AG09309 (cell line): ENCODE measurements at places on chromosomes 6 and 20.

- DNase-seq: no peak
These were observed 733.6 kb upstream of the MAN1A1 start for GRCh38 chr6:120083186-120083585.

- no peak for DNase-seq
These were observed 116.6 kb downstream of the ADAT2 start for GRCh38 chr6:143333749-143334520.

- no peak for DNase-seq
These were observed 88.3 kb downstream of the CD24 start for GRCh38 chr6:106886081-106886843.

DNA sequence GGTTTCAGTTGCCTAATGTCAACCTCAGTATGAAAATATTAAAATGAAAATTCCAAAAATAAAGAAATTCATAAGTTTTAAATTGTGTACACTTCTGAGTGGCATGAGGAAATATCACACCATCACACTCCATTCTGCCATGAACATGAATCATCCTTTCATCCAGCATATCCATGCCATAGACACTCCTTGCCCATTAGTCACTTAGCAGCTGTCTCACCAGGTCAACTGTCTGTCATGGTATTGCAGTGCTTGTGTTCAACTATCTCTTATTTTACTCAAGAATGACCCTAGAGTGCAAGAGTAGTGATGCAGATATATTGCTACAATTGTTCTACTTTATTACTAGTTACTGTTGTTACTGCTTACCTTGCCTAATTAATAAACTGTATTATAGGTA lies 712.4 kb downstream of the EPHA7 start:
- DNase-seq: no peak

GRCh38 chr6:134247844-134248580 lies 69.9 kb downstream of the SGK1 start:
- no peak for DNase-seq

DNA sequence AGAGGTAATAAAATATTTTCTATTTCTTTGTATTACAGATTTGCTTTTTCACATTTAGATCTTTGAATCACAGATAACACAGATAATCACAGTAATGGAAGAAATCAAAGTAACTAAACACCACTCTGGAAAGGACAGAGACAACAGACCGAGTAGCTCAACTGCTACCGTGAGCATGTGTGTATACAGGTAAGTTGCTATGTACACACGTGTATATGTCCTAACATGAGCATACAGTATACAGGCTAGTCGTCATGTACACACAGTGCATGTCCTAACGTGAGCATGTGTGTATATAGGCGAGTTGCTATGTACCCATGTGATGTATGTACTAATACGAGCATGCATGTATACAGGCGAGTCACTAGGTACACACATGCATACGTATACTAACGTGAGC lies 379.0 kb downstream of the THBS2 start:
- DNase-seq: no peak

GRCh38 chr20:57650266-57650665 lies 30.0 kb upstream of the ZBP1 start:
- no peak for DNase-seq

GRCh38 chr6:83781506-83781905 lies 71.7 kb upstream of the RIPPLY2 start:
- no peak for DNase-seq

DNA sequence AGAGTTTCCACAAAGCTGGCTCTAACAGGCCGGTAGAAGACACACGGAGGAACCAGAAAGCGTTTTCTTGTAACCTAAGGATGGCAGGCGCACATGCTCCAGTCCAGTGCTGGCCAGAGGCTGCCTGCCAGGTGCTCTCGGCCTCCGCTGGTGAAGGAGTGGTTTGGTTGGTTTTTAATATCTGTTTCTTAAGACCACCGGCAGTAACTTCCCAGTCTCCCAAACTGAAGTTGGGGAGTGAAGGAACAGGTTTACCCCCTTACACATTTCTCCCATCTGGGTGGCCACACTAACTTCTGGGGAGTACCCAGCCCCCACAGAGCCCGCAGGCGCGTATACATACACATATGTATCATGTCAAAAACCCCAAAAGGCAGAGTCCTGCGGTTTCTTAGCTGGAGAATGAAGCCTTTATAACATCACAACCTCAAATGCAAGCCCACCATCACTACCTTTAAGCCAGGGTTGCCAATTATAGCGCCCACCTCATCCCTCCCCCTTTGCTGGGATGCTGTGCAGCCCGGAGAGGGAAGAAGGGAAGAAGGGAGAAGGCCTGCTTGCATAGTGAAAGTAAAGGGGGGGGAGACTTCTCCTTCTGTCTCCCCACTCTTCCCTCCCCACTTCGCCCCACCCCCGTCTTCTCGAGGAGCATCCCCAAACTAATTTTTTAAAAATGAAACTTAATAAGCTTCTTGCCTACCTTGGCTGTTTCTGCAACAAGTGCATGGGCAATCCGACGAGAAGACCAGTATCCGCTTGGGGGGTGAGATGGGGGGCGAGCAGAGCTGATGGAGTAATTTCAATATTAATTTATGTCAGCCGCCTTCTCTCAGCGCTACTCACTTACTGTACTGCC lies 1.0 kb downstream of the TRERF1 start:
- no peak for DNase-seq

GRCh38 chr6:1792989-1793388 lies 183.3 kb downstream of the FOXC1 start:
- no peak for DNase-seq

GRCh38 chr20:40572251-40572650 lies 116.8 kb downstream of the MAFB start:
- no peak for DNase-seq

- DNase-seq: peak; percentile 33
These were observed 2.9 kb downstream of the RXRB start for GRCh38 chr6:33197431-33198048.

DNA sequence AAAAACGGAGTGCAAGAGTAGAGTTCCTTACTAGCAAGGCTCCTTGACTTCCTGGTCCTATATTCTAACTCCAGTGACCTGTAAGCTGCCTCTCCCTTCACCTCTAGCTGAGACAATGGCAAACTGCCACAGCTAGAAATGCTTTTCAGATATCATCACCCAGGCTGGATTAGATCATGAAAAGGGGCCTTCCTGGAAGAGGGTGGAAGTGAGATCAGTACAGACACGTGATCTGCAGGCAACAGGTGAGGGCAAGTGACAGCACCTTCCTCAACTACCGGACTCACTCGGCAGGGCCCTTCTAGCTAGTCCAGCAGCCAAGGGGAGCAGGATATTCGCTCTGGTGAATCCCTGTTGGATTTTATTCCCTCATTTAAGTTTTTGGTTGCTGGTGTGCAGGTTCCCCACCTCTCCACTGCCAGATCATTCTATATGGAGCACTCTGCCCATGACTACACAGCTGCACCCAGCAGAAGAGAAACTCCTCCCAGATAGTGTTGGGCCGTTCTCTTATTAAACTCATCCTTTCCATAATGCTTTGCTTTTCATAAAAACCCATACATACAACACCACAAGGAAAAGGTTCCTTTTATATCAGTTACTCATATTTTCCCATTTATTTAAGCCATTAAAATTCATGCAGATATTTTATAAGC lies 26.4 kb upstream of the FAM83C start:
- no peak for DNase-seq

GRCh38 chr6:145561095-145562072 lies 173.9 kb downstream of the EPM2A start:
- no peak for DNase-seq

- DNase-seq: no peak
These were observed 35.9 kb downstream of the COL12A1 start for GRCh38 chr6:75169689-75170586.

GRCh38 chr6:17389274-17389847 lies 4.0 kb upstream of the CAP2 start:
- no peak for DNase-seq

DNA sequence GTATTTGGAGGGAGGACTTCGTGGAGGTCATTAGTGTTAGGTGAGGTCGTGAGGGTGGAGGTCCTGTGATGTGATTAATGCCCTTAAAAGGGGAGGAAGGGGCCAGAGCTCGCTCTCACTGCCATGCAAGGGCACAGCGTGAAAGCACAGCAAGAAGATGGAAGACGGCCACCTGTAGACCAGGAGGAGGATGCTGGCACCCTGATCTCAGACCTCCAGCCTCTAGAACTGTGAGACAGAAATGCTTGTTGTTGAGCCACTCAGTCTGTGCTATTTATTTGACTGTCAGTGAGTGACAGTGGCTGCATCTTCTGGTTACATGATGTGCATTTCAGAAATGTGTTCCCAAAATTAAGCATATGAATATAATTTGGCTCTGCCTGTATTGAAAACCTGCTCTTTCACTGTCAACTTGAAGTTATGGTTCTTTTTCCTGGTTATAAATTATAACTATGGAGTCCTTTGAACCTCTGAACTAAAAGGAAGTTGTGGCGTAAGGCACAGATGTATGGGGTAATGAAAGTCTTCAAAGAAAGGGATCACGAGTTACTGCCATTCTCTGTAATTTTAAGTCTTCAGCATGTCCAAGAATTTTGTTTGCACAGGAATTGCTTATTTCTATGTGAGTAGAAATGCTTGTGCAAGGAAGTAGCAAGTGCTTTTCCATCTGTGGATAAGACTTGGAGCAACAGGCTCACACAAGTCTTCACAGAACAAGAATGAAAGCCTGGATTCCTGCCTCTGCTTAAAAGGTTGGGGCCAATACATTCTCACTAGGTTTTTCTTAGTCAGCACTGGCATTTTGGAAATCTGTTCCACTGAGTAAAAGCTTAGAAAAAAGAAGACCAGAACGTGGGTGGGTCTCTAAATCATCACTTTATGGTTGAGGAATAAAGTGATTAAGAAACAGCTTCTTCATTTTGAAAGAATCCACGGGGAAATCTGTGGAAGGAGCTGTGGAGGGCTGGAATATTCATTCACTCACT lies 10.3 kb downstream of the PPP1R14C start:
- no peak for DNase-seq

- DNase-seq: no peak
These were observed 194.1 kb downstream of the OGFRL1 start for GRCh38 chr6:71482742-71483141.

DNA sequence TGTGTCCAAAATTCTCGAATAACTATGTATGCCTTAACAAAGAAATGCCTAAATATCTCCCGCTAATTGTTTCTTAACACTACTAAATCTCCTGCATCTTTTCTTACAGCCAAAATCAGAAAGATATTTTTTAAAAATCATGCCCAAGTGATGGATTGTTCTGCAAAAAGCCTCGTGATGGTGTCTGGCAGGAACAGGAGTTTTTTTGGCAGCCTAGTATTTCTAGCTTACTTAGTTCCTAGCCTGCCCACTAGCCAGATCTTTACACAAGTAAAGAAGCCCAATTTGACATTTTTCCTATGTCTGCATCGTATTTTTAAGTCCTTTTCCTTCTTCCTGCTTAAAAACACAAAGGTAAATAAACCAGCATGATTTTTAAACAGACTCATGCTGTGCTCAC lies 31.5 kb downstream of the SLC2A12 start:
- no peak for DNase-seq

GRCh38 chr6:168867247-168868102 lies 386.2 kb downstream of the THBS2 start:
- DNase-seq: no peak

- DNase-seq: no peak
These were observed 501.1 kb downstream of the PTPRT start for GRCh38 chr20:42688576-42688975.

DNA sequence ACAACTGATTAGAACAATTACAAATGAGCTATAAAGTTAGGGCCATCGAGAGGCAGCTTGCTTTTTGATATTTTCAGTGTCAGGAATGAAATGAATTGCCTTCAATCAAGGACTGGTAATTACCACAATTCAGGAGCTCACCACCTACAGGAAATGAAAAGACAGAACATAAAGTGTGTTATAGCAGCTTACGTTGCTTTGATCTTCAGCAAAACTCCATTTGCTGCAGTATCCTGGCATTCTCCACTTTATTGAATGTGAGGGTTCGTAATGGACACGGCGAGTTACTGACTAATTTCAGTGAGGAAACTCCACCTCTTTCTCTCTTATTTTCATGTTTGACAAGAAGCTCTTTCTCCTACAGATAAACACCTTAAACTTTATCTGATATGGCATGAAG lies 440.0 kb upstream of the HSF2 start:
- DNase-seq: no peak

- no peak for DNase-seq
These were observed 111.8 kb downstream of the PERP start for GRCh38 chr6:137995371-137995770.

- no peak for DNase-seq
These were observed 87.0 kb upstream of the HMGCLL1 start for GRCh38 chr6:55666037-55666436.

- DNase-seq: no peak
These were observed 70.9 kb downstream of the OPN5 start for GRCh38 chr6:47852727-47853126.

GRCh38 chr6:34665019-34665418 lies 31.5 kb downstream of the ILRUN start:
- DNase-seq: no peak

DNA sequence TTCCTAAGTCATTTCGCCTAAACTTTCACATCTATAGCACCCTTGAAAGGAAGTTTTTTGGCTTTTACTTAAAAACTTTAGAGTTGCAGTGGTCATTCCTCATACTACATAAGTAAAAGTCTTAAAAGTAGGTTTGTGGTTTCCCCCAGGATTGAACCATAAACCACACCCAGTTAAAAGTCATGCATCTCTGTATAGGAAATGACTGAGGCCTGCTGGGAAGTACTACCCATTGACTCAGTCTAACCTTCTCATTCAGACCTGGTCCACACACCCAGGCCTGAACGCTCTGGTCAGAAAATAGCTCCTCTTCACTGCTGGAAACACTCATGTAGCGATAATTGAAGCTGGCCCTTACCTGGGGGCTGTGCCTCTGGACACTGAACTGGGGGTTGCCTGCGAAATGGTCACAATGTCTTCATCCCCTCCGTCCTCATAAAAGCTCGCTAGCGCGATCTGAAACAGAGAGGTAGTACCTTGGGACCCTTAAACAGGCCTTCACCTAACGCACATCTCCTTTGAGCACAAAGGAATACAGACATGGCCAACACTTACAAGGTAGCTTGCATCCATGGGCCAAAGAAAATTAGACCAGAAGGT lies 2.6 kb downstream of the NSFL1C start:
- DNase-seq: no peak

- no peak for DNase-seq
These were observed 4.6 kb upstream of the ZSCAN9 start for GRCh38 chr6:28220257-28221133.

GRCh38 chr6:79186564-79186963 lies 47.9 kb downstream of the HMGN3 start:
- DNase-seq: no peak
